Cortex of kidney (tissue), 1 donor: ENCODE measurements at places on chromosomes 6 and 20.

GRCh38 chr6:11331111-11331510 lies 98.6 kb upstream of the NEDD9 start:
- DNase-seq, result no peak

- no peak for DNase-seq
Observed at GRCh38 chr20:34201531-34201930, 39.7 kb upstream of the ASIP start.

DNA sequence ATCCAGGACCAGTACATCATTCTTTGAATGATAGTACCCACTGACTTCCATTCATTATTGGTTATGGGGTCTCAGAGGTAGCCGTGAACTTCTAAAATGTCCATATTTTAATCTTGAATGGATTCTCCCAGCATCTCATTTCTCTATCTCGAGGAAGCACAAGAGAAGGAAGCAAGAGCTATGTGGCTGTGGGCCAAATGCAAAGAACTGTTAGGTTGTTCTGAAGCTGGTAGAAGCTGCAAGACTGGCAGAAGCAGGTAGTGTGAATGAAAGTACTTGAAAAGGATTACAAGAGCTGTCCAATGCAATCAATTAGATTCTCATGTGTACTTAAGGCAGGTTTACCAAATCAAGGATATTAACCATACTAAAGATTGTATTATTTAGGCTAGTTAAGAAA lies 1131.8 kb downstream of the GRIK2 start:
- no peak for DNase-seq

GRCh38 chr6:21507811-21508210 lies 85.7 kb upstream of the SOX4 start:
- DNase-seq, result no peak

GRCh38 chr6:141829566-141830360 lies 303.0 kb upstream of the GJE1 start:
- no peak for DNase-seq

DNA sequence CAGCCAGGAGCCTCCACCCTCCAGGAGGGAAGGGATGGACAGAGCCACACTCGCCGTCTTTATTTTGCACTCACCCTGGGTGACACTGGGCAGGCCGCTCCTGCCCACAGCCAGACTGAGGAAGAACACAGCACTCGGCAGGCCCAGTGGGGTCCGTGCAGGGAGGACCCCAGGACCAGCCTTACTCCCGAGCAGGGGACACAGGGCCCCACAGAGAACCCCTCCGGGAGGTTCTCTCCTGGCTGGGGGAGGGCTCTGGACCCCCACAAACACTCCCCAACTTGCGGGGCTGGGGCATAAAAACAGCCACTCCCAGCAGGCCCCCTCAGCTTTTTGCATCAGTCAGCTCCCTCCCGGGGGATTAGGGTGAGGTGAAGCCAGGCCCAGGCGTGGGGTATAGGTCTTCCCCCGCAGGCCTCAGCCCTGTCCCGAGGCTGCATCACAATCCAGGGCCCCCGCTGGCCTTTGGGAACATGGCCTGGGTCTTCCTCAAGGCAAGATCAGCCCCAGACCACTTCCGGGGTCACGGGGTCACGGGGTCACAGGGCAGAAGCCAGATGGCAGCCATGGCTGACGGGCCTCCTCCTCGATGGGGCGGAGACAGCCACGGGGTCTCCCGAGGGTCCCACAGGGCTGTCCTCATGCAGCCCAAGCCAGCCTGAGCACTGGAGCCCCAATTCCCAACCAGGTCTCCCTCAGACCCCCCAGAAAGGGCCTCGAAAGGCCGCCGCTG lies 3.2 kb downstream of the TNFRSF6B start:
- DNase-seq, result no peak

DNA sequence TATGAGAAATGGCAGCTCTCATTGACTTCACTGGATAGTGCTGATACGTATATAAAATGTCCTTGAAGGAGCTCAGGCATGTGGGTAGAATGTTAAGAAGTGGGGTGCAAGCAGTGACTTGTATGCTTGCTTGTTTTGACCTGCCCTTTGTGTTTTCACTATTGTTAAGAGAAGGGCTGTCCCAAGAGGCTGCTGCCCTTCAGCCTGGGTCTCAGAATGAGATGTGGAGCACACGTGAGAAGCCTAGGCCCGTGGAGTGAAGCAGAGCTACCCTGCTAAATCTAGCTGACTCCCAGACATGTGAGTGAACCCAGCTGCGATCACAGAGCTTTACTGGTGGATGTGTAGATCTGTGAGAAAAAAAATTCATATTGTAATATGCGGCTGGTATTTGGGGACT lies 305.3 kb upstream of the RGS17 start:
- DNase-seq, result no peak

GRCh38 chr20:14264869-14265268 lies 72.5 kb downstream of the FLRT3 start:
- no peak for DNase-seq

DNA sequence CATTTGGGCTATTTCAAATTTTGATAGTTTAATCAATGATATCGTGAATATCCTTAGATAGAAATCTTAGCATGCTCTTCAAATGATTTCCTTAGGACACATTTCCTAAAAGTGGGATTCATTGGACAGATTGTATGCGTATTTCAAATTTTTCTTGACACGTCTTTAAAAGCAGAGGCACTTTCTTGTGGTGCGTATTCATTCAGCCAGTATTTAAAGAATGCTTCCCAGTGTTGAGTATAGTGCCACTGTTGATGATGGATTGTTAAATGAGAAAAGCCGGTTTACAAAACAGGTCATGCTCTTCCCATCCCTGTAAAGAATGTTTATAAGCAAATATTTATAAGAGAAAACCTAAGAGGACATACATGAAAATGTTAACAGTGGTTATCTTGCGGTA lies 15.1 kb upstream of the NOL7 start:
- DNase-seq, result no peak

DNA sequence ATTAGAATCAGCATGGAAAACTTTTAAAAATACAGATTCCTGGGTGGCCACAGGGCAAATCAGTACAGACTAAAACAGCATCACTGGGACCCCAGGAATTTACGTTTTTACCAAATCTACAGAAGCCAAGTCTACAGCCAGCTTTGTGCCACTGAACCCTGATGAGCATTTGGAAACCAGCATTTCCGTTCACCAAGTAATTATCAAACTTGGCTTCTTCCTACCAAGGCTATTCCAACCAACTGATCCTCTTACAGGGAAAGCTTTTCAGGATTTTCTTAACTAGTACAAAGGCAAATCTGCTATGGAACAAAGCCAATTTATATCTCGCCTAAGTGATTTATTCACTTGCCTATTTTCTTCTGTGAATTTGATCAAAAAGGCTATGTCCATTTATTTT lies 47.0 kb downstream of the PLAGL1 start:
- no peak for DNase-seq

GRCh38 chr6:152897807-152898399 lies 84.9 kb downstream of the FBXO5 start:
- no peak for DNase-seq

GRCh38 chr6:37417393-37417792 lies 15.6 kb upstream of the CMTR1 start:
- no peak for DNase-seq

GRCh38 chr6:135910790-135911618 lies 59.5 kb downstream of the PDE7B start:
- no peak for DNase-seq

- no peak for DNase-seq
Observed at GRCh38 chr20:62067547-62068260, 2.0 kb upstream of the TAF4 start.

GRCh38 chr6:161128680-161129196 lies 137.2 kb downstream of the MAP3K4 start:
- no peak for DNase-seq

GRCh38 chr6:25166955-25167748 lies 112.0 kb upstream of the CARMIL1 start:
- DNase-seq, result no peak

DNA sequence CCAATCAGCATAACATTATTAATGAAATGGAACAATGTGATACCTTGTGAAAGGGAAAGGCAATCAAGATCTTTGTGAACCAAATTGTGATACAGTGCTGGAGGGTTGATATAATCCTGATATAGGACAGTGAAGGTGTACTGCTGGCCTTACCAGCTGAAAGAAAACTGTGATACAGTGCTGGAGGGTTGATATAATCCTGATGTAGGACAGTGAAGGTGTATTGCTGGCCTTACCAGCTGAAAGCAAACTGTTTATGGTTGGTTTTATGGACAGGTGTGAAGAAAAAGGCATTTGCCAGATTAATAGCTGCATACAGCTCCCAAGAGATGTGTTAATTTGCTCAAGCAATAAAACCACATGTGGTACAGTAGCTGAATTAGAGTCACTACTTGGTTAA lies 73.9 kb downstream of the MRAP2 start:
- DNase-seq, result no peak

- no peak for DNase-seq
Observed at GRCh38 chr20:21099751-21100577, 6.2 kb downstream of the LINC00237 start.

DNA sequence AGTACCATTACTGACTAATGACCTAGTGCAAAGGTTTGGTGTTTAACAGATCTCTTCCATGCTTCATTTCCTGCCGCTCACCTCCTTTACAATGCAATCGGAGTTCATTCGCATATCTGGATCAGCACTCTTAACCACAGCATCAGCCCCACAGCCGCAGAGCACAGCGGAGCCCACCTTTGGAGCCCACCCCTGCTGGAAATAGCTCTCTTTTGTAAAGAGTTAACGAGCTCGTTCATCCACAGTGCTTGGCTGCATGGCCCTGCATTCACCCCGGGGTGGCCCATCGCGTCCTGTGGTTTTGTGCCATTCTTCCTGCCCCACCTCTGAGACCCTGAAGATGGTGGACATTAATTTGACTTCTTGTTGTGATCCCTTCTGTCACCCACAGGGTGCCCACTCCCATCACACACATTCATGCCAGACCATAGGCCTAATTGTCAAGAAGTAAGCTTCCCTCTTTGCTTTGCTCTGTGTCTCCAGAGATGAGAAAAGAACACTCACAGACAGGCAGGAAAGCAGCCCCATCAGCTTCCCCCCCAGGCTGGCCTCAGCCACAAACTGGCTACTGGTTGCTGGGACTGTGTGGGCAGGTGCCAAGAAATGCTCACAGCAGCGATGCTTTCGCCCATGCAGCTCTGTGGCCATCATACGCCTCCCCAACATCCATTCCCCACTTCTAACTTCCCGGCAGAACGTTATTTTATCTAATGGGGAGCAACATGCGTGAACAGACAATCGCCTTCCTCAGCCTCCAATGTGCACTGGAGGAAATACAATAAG lies 167.0 kb downstream of the LRFN2 start:
- DNase-seq, result no peak

DNA sequence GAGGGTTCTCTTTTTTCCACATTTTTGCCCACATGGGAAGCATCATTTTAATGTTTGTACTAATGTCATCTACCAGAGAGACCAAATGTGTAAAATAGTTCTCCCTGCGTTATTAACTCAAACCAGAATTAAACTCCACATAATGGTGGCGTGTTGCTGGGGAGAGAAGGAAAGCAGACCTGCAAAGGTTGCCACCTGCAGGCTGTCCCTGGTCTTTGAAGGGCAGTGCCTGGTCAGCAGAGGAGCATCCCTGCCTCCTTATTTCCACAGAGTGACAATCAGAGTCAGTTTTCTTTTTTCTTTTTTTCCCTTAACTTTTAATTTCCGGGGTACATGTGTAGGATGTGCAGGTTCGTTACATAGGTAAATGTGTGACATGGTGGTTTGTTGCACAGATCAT lies 214.5 kb downstream of the TBX18 start:
- no peak for DNase-seq

GRCh38 chr20:9342651-9343050 lies 171.7 kb upstream of the LAMP5 start:
- DNase-seq, result no peak

GRCh38 chr20:56929606-56930005 lies 300.5 kb downstream of the TFAP2C start:
- DNase-seq, result no peak

- no peak for DNase-seq
Observed at GRCh38 chr6:145468534-145468933, 266.8 kb downstream of the EPM2A start.

- no peak for DNase-seq
Observed at GRCh38 chr20:50187403-50188051, 3.1 kb upstream of the CEBPB start.

- no peak for DNase-seq
Observed at GRCh38 chr6:127341471-127342202, 1.8 kb downstream of the ECHDC1 start.

GRCh38 chr6:151807513-151808370 lies at the start of gene ESR1:
ESR1 (plus strand) TSS chr6:151807682; CDS start chr6:151807913, 231 bp downstream.
- no peak for DNase-seq

DNA sequence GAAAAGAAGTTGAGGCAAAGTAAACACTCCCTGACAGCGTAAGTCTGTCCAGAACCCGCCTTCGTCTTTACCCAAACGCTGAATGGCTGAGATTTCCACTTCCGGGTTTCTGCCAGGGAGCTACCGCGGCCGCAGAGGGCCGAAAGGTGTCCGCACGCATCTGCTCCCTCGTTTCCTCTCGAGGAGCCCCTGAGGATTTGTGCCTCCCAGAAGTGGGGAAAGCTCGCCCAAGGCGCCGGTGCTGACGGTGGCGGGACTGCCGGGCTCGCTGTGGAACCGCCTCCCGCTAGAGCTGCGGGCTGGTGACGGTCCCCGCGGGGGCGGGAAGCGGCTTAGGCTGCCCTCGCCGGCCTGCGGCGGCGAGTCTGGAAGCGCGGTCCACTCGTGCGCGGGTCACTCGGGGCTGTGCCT lies 1760.2 kb upstream of the DEFB115 start:
- no peak for DNase-seq

GRCh38 chr6:150491811-150492172 lies 107.9 kb upstream of the PLEKHG1 start:
- no peak for DNase-seq

- DNase-seq, result no peak
Observed at GRCh38 chr6:73579389-73579788, 58.6 kb upstream of the EEF1A1 start.

- no peak for DNase-seq
Observed at GRCh38 chr6:97703661-97704060, 420.6 kb upstream of the MMS22L start.

DNA sequence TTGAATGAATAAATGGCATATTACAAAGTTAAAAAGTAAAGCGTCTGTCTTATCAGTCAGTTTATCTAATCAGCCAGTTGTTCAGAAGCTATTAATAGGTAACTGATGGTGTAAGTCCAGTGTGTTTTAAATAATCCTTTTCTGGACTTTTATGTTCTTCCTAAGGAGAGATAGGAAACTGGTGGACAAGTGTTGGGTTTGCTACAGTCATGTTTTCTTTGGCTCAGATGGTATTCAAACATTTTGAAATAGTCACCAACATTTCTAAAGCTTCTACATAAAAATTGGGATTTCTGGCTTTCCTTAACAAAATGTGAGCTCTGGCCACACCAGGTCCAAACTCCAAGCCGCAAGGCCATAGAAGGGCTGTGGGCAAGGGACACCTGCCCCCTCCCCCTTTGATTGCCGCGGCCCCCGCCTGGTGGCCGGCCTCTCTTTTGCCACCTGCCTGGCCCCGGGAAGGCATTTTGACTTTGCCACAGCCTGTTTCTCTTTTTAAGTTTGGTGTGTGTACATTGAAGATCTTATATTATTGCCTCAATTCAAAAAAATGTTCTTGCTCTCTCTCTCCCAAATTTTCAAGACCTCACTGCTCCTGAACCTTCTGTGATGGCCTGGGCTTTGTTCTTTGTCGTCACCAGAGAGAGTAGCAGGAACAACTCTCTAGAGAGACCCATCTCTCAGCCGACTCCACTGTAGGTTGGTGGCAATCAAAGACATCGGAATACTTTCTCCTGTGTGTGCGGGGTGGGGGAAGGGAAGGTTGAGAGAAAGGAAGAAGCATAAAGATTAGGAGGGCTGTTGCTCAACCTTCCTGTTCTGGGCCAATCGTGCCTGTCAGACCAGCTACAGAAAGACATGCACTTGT lies 84.0 kb upstream of the ZNF217 start:
- DNase-seq, result no peak

GRCh38 chr6:127176146-127176545 lies 57.7 kb downstream of the RSPO3 start:
- no peak for DNase-seq
